ENCODE measurements at places on chromosomes 4 and X. TPM values are rescaled to one million over a fixed set of nuclear protein-coding genes. Genes with fewer than 3 reads are reported as not detected.

Gene PNPLA4
- polyA plus RNA-seq, result 13.3 TPM

Gene NSUN7
- 0.67 TPM for polyA plus RNA-seq

Gene CSAG2
- not detected for polyA plus RNA-seq

- peak; percentile 70 for DNase-seq
These were observed 20.2 kb downstream of the CCNG2 start for GRCh38 chr4:77177199-77177598.

GRCh38 chrX:22135171-22135711 lies 103.1 kb downstream of the PHEX start:
- peak; percentile 36 for DNase-seq

DNA sequence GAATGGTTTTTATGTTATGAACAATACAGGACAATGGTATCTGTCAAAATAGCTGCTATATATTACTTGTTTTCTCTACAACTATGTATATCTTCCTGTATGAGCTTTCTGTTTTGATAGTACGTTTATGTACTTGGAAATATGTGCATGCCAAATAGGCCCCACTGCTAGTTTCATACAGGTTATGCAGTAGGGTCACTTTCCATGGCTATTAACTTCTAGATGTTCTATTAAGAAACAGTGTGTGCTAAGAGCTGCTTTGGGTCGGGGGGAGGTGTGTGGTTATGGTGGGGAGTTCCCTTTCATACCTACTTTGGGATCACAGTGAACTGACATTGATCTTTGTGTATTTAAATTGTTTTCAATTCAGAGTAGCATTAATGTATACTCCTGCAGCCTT lies 30.9 kb downstream of the RBPJ start:
- no peak for DNase-seq

- no peak for DNase-seq
These were observed 20.3 kb downstream of the RGS12 start for GRCh38 chr4:3313139-3313538.

- DNase-seq, result no peak
These were observed 118.7 kb downstream of the FAT4 start for GRCh38 chr4:125433453-125433852.

- DNase-seq, result no peak
These were observed 28.2 kb upstream of the ANTXR2 start for GRCh38 chr4:80101071-80101791.

GRCh38 chr4:153585026-153585425 lies 99.1 kb upstream of the TLR2 start:
- peak; percentile 57 for DNase-seq

DNA sequence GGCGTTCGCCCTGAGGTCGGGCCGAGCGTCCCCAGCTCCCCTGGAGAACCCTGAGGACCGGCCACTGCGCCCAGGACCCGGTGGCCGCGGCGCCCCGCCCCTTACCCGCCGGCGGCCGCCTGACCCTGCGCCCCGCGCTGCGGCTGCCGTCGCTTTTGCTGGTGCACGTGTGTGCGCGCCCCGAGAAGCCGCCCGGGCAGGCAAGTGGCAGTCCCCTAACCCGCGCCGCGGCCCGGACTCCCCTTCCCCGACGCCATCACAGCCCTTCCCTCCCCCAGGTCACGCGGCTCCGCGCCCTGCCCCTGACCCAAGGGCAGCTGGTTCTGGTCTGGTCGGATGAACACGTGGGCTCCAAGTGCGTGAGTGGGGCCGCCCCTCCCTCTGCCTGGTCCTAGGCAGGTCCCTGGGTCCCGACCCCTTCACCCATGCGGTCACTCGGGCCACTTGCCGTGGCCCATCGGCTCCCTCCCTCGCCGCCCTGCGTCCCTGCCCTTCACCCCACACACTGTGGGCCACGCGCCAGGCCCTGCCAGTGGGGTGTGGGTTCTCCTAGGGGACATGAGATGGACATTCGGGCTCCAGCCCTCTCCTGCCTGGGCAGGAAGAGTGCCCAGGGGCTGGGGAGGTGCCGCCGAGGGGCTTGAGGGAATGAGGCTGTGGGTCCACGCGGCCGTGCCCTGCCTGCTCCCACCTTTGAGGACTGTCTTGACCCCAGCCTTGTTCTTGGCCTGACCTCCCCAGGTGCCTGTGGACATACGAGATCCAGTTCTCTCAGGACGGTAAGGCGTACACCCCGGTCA lies 8.0 kb upstream of the FGFRL1 start:
- no peak for DNase-seq

- no peak for DNase-seq
These were observed 4.2 kb downstream of the PGM2 start for GRCh38 chr4:37830640-37831039.

DNA sequence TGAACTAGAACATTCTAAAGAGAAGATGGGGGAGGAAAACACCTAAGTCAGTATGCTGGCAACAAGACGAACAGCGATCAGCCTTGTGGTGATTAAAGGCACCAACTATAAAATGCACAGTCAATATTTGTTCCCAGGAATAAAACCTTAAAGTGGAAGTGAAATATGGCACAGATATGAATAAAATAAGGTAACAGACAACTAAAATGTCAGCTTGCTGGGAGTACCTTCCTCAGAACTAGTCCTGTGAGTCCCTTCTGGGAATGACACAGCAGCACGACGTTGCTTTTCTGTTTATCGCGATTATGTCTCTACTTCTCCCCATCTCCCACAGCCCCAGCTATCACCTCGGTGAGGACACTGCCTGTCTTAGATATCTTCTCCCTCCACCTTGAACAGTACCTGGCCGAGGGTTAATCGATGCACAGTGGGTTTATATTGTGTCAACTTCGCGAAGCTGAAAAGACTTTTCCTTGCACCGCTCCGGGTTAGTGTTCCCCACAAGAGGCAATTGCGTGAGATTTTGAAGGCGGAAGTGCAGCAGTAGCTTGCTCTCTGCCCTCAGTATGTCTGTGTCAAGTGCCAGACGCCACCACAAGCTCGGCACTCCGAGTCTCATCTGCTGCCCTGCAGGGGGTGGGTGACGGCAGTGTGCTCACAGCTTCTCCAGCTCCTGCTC lies 17.4 kb downstream of the MTNR1A start:
- no peak for DNase-seq

DNA sequence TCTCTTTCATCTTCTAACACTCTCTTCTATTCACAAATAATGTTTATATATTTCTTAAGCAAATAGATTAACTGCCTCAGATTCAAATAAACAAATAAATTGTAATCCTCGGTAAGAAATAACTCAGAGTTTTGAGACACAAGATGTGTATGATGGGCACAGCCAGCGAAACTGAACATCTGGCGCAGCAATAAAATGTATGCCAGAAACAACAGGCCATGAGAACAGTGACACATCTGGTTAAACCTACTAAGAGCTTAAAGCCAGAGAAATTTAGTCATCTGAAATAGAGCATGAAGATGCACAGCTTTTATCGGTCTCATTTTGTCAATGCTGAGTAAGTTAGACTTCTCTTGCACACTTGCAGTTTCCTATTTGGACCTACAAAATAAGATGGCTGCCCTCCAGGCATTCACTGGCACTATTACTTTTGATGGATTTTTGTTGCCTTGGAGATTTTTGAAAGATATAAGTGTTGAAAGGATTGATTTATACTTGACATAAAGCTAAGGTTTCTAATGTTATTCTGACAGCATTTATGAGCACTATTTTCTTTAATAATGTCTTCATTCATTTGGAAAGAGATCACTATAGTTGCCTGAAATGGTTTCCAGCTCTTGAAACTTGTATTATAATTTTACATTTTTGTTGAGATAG lies 1444.0 kb downstream of the PCDH18 start:
- no peak for DNase-seq

DNA sequence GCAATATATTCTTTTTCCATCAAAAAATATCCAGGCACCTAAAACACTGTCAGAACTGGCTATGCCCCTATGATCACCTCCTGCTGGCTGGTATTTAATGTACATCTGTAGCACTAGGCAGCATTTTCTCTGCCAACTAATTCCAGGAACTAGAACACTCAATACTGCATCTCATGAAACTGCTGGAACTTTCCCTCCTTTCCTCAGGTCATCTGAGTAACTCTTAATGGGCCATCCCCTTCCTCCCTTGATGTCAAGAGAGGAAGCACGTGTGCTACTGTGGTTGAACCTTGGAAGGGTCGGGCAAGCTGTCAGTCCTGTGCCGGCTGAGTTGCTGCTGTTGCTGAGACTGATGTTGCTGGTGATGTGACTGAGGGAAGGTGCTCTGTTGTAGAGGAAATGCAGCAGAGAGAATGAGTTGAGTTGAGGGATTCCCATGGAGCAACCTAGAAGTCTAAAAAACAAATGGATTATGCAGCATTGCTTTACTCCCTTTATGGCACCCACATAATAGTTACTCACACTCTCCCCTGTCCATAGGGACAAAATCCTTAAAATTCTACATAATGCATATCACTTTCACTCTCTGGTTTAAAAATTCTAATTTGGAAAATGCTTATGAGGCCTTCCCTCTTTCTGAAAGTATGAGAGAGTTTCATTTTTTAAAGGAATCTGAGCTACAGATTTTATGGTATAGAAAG lies 39.5 kb downstream of the TMEM165 start:
- DNase-seq, result no peak

- DNase-seq, result peak; percentile 27
These were observed 107.3 kb upstream of the MYOZ2 start for GRCh38 chr4:119028296-119028695.

- DNase-seq, result no peak
These were observed 10.1 kb downstream of the PAPSS1 start for GRCh38 chr4:107709916-107710315.

GRCh38 chr4:152229782-152230289 lies 306.1 kb downstream of the FBXW7 start:
- DNase-seq, result no peak

- DNase-seq, result no peak
These were observed 68.1 kb downstream of the UCHL1 start for GRCh38 chr4:41324861-41325260.

DNA sequence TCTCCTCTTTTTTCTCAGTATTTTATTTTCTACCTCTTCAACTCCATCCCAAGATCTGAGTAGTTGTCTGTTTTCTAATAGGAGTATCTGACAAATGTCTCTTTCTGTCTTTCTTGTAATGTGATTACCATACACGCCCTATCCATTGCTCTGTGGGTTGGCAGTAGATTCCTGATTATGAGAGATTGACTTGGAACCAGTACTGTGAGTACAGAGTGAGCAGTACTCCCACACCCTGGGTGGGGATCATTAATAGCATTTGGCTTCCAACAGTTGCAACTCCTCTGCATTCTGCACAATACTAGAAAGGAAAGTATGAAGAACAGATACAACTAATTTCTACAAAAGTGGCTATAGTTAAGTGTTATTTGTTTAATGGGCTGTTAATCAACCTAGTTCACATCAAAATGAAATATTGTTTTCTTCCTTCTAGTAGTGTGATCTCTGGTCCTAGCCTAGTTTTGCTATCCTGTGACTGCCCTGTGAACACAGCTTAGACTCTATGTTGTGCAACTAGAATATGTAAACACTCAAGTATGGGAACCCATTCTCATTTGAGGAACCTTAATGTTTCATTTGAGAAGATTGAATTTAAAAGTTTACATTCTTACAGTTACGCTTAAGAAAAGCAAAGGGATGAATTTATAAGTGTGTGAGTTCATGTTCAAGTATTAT lies 112.9 kb downstream of the PTPN13 start:
- DNase-seq, result no peak

GRCh38 chr4:135372131-135372530 lies 1170.5 kb upstream of the PABPC4L start:
- DNase-seq, result no peak
